ENCODE measurements at places on chromosomes 2 and 18.

GRCh38 chr2:165407466-165407865 lies 62.0 kb upstream of the CSRNP3 start:
- DNase-seq, result no peak

DNA sequence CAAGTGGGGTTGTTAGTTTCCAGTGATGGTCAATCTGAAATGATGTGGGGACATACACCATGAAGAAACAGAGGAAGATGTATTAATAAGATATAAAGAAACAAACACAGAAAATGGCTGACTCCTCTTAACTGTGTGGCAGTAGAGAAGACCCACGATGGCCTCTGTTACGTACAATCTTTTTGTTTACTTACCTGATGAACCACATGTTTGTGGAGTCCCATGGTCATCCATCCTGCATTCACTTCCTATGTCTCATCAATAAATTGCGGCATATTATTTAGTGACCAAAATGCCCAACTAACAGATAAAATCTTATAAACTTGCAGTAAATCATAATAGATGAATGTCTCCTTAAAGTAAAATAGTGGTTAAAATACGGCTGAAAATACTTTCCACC lies 740.1 kb upstream of the LINC00305 start:
- no peak for DNase-seq

DNA sequence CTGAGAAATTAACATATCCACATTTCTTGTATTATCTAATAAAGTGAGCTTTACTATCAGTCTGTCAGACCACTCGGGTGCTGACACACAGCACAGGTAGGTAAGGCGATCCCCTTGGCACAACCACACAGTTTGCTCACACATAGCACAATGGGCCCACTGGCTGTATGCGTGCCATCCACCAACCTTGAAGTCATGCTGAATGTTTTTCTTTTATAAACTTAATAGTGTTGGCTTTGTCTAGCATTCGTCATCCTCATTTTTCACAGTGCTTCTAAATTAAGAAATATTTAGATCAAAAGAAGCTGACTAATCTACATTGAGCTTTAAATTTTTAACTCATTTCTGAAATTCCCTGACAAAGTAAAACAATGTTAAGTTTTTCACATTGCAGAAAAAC lies 50.0 kb upstream of the PAPOLG start:
- no peak for DNase-seq

- no peak for DNase-seq
Observed at GRCh38 chr2:128366713-128367511, 48.2 kb upstream of the HS6ST1 start.

- DNase-seq, result no peak
Observed at GRCh38 chr2:29056452-29056851, 17.9 kb downstream of the PCARE start.

GRCh38 chr18:77057006-77057395 lies 75.6 kb downstream of the MBP start:
- DNase-seq, result no peak

- DNase-seq, result no peak
Observed at GRCh38 chr2:74632939-74633312, 15.2 kb downstream of the M1AP start.

GRCh38 chr2:61726456-61727209 lies 127.2 kb downstream of the FAM161A start:
- no peak for DNase-seq

GRCh38 chr2:23871206-23871605 lies 55.7 kb downstream of the ATAD2B start:
- no peak for DNase-seq

- DNase-seq, result peak; percentile 31
Observed at GRCh38 chr18:49510393-49511115, 23.5 kb upstream of the C18orf32 start.

DNA sequence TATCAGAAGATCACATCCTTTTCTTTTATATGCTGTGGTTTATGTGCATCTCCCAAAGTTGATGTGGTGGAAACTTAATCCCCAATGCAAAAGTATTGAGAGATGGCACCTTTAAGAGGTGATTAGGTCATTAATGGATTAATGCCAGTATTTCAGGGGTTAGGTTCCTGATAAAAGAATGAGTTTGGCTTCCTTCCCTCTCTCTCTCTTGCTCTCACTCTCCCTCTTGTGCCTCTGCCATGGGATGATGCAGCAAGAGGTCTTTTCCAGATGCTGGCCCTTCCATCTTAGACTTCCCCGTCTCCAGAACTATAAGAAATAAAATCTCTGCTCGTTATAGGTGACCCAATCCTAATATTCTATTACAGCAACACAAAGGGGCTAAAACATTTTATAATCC lies 85.0 kb downstream of the TTC27 start:
- no peak for DNase-seq

DNA sequence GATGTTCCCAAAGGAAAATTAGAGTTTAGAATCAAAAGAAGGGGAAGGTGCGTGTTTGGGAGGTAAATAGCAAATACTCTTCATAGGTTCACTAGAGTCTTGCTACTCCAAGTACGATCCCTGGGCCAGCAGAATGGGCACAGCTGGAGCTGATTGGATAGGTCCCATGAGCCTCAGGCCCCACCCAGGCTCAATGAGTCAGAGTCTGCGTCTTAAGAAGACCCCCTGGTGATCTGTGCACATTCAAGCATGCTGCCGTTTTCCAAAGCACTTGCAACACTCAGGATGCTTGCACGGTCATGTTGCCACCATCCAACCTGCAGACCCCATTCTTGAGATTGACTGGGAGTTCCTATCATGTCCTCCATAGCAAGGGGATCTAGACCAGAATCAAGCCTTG lies 40.5 kb downstream of the ABCG8 start:
- DNase-seq, result no peak

DNA sequence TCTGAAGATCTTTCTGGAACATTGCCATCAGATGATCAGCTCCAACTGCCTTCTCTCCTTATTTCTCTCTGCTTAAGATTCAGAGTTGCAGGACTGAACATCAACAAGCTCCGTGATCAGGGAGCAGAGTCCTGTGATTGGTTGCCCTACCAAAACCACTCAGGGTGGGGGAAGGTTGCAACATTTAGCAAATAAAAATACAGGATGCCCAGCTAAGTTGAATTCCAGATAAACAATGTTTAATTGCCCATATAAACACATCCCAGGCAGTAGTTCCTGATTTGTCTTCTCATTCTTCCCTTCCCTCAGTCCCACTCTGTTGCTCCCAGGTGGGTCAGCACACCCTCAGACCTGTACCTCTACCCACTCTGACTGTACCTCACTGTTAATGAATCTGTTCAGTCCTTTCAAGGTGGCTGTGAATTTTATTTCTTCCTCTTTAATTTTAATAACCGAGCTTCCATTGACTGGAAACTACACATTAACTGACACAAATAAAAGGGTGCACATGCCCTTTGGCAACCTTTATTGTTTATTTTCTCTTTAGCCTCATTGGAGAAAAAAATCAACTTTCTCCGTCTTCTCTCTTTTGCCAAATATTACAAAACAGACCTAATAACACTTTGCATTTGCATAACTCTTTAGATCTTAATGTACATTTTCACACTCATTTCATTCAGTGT lies 167.1 kb upstream of the PKDCC start:
- DNase-seq, result no peak
